Activated CD4-positive, alpha-beta T cell treated with anti-CD3 and anti-CD28 coated beads, Interleukin-2, amount 10 ng/mL, durations not matched to agents 24 days and 14 days (primary cell): ENCODE measurements at places on chromosomes 5 and 9. TPM values are rescaled to one million over a fixed set of nuclear protein-coding genes. Genes with fewer than 3 reads are reported as not detected.

Gene SURF1
- total RNA-seq = 29.8 and 33.2 TPM in 2 replicates

Gene PFDN1
- 51.5 and 57.9 TPM in 2 replicates for total RNA-seq

Gene P4HA2
- total RNA-seq = 45.5 and 49.5 TPM in 2 replicates

Gene SLC25A2
- total RNA-seq = 0.14 and 0.23 TPM in 2 replicates

Gene PPWD1
- 53.9 and 55.6 TPM in 2 replicates for total RNA-seq

Gene ARID3C
- 0.14 TPM in 1 of 2 replicates, not detected in the other for total RNA-seq

Gene BTNL9
- total RNA-seq = 0.23 TPM in 1 of 2 replicates, not detected in the other

Gene SUSD1
- 3.4 and 4.8 TPM in 2 replicates for total RNA-seq

Gene SHROOM1
- 5.3 and 7.4 TPM in 2 replicates for total RNA-seq

Gene RELL2
- total RNA-seq = 24.1 TPM in 2 replicates

Gene ZFP2
- total RNA-seq = 0.33 TPM in 1 of 2 replicates, not detected in the other

Gene HACD4
- 2.8 and 3.0 TPM in 2 replicates for total RNA-seq

Gene AIF1L
- total RNA-seq = 0.59 and 0.72 TPM in 2 replicates

GRCh38 chr5:10685115-10685521 is 75.9 kb downstream of the DAP start:
- DNase-seq = no peak

- no peak for DNase-seq
These were observed 25.6 kb downstream of the CEP78 start for GRCh38 chr9:78261403-78262001.

- DNase-seq = no peak
These were observed 194.8 kb downstream of the CRB2 start for GRCh38 chr9:123550797-123551196.

- no peak for DNase-seq
These were observed 48.4 kb downstream of the YIPF5 start for GRCh38 chr5:144122081-144122480.

- DNase-seq = no peak
These were observed 84.5 kb downstream of the LMX1B start for GRCh38 chr9:126698251-126698650.

- no peak for DNase-seq
These were observed 120.5 kb upstream of the MAST4 start for GRCh38 chr5:66475731-66476130.

GRCh38 chr5:171363846-171364245 is 23.8 kb upstream of the NPM1 start:
- DNase-seq = no peak

DNA sequence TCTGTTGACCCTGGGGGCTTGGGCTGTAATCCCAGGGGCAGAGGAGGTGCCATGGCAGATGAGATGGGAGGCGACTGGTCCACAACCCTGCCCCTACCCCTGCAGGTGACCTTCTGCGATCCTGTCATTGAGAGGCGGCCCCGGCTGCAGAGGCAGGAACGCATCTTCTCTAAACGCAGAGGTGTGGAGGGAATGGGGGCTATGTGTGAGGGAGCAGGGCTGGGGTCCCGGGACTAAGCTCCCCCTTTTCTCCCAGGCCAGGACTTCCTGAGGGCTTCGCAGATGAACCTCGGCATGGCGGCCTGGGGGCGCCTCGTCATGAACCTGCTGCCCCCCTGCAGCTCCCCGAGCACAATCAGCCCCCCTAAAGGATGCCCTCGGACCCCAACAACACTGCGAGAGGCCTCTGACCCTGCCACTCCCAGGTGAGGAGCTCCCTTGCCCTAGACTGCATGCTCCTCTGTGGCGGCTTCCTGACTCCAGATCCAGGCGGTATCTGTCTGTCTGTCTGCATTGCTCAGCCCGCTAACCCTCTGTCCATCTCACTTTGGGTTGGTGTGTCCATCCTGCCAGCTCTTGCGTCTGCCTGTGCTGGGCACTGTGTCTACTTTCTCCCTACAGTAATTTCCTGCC is 9.9 kb downstream of the ZDHHC12 start:
- DNase-seq = no peak

DNA sequence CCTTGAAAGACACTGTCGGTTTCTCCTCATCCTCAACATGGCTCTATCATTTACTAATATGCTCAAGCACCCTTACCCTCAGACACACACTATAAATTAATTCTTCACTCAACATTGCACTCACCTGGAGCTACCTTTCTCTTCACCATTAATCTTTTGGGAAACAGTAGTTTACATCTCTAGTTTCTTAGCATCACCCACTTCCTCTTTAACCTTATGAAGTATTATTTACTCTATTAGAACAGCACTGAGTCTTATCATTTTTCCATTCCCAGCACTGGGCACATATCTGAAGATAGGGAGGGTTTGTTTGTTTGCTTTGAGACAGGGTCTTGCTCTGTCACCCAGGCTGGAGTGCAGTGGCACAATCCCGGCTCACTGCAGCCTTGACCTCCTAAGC is 213.5 kb downstream of the SMARCA2 start:
- no peak for DNase-seq

DNA sequence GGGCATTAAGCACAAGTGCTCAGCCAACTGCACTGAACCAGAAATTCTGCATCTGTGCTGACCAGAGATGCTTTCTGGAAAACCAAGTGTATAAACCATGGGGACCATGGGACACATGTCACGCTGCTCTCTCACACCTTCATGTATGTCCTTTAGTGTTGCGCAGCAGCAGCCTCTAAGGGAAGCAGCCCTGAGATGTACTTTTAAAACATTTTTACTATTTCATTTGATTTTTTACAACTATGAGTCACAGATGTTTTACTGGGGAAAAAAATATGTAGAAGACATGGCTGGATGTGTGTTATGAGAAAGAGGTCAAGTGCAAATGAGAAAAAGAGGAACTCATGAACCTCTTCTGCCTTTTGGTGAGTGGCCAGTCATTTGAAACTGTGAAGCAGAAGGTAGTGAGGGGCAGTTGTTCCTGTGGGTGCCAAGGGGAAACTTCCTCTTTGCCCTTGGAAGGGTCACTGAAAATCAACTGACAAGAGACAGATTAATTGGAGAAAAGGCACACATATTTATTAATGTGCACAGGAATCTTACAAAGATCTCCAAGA is 31.4 kb upstream of the SYK start:
- DNase-seq = no peak

- peak; percentile 81 for DNase-seq
These were observed 81.9 kb downstream of the PTPN3 start for GRCh38 chr9:109416135-109416706.

DNA sequence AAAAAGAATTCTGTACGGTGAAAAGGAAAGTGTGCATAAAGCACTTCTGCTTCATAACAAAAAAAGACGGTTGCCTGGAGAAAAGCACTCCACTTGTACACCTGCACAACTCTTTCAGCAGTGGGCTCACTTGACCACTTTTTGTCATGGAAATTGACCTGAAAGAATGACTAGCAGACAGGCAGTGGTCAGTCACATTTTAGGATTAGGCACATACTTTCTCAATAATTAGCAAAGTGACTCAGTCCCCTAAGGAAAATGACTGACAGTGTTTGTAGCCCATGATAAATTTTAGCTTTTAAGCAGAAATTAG is 169.3 kb downstream of the FANCC start:
- no peak for DNase-seq

DNA sequence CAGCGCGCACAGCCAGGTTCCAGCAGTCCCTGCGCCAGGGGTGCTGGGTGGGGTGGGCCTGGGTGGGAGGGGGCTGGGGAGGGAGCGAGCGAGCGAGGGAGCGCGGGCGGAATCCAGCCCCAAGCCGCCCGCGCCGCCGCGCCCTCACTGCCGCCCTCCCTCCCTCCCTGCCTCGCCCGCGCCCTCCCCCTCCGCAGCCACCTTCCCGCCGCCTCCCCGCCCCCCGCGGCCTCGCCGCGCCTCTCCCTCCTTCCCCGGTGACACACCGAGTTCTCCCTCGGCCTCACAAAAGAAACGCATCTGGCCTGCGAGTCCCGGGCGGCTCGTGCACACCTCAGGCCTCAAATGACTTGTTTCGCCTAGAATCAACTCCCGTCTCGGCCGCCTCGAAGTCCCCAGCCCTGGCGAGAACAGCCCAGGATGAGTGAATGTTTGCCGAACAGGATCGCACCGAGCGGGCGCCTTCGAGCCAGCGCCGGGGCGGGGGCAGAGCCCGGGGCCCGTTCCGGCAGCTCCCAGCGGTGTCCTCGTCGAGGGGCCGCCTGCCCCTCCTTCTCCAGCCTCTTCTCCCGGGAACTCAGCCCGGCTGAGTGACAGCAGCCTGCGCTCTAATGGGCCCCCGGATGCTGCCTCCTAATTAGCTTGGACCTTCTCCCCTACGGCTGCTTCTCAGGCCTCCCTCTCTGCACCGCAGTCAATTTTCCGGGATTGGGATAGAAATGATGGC is 371 bp upstream of the PITX1 start:
- DNase-seq = peak; percentile 64

DNA sequence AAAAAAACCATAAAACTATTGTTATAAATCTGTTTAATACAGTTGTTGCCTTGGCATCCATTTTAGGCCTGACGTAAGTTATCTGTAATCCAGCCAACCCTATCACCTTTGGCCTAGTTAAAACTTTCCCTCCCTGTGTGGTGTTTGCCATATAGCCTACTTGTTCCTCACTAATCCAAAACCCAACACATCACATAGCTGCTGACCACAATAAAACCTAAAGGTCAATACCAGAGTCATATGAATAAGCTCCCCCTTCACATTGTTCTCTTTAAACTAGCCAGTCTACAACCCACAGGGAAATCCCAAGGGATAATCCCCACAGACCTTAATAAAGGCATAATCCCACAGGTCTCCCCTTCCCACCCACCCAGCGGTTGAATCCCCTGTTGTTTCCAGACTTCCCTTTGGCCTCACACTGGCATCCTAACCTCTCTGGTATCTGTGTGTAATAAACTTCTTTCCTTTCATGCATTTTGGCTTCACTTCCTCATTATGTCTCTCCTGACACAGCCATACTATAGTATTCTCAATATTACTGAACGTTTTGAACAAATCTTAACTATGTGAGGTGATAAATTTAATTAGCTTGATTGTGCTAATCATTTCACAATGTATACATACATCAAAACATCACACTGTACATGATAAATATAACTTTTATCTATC is 50.8 kb downstream of the DTWD2 start:
- no peak for DNase-seq

- DNase-seq = no peak
These were observed 10.9 kb upstream of the ZNF366 start for GRCh38 chr5:72518001-72518683.

- DNase-seq = no peak
These were observed 45.2 kb downstream of the AHRR start for GRCh38 chr5:366541-367357.

DNA sequence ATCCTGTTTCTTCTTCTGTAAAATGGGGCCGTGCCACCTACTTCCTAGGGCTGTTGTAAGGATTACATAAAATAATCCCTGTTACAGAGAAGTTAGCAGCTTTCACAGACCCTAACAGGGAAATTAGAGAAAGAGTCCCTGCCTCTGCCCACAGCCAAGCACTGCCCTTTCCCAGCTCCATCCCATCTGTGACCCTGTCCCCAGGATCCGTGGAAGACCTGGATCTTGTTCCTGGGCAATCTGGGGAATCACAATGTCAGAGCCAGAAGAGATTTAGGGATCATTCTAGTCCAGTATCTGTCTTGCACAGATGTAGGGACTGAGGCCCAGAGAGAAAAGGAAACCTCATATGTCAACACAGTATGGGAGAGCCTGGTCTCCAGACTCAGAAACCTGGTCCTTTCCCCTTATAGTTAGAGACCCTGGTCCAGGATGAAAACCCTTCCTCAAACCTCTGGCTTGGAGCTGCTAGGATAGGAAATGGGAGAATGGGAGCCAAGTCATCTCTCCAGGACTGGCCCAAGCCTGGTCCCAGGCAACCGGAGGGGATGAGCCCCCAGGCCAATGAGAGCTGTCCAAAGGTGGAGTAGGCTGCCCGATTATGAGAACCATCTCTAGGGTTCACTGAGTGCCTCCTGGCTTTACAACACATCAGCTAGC is 12.5 kb downstream of the LHX6 start:
- no peak for DNase-seq

GRCh38 chr5:82031220-82032119 is 59.6 kb downstream of the ATG10 start:
- DNase-seq = no peak

GRCh38 chr5:149126906-149127305 is 14.4 kb upstream of the ABLIM3 start:
- no peak for DNase-seq

- DNase-seq = no peak
These were observed 1161.7 kb upstream of the DMAC1 start for GRCh38 chr9:8961186-8961851.

GRCh38 chr9:11233696-11234095 is 620.9 kb upstream of the PTPRD start:
- no peak for DNase-seq
